ENCODE measurements at places on chromosomes 3 and 15. TPM values are rescaled to one million over a fixed set of nuclear protein-coding genes. Genes with fewer than 3 reads are reported as not detected.

KBTBD13 gene
- not detected for total RNA-seq

GRCh38 chr3:59432665-59433064 lies 382.8 kb upstream of the CFAP20DC start:
- no peaks in the 10 kb centered on the region for H3K36me3 ChIP-seq
- H3K4me1 ChIP-seq, result no peaks in the 10 kb centered on the region
- no peak for DNase-seq

DNA sequence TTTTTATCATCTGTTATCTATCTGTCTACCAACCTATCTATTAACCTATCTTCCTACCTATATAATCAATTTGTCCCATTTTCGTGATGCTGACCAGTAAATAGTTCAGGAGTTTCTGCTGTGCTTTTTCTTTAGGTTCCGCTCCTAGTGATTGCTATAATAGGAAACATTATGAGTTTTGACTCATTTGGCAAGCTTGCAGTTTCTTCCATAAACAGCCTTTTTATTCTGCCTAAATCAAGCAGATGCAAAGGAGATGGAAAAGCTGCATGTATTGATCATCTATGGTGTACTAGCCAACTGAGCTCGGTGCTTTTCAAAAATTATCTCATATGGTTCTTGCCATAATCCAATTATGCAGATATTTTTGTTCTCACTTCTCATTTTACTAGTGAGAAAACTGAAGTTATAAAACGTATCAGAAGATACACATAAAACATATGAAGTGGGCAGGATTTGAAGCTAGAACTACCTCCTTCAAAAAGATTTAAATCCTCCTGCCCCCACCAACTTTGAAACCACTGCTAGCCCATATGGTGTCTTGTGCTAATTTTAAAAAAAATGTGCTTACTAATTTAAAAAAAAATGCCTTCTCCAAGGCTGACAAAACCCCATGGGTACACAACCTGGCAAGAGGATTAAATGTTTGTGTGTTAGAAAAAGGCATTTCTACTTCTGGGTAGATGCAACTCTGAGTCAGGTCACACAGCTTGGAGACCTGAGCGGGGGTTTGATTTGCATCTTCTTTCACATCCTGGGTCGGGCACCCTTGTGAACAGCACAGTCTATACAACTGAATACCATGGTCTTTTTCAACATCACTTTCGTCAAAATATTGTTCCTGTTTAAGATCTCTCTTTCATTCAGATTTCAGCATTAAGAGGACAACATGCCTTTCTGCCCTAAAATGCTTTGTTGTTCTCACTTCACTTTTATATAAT lies 267.0 kb downstream of the CHL1 start:
- H3K27me3 ChIP-seq, result no peaks in the 10 kb centered on the region
- peak; percentile 57 for DNase-seq
- H3K36me3 ChIP-seq, result no peaks in the 10 kb centered on the region

DNA sequence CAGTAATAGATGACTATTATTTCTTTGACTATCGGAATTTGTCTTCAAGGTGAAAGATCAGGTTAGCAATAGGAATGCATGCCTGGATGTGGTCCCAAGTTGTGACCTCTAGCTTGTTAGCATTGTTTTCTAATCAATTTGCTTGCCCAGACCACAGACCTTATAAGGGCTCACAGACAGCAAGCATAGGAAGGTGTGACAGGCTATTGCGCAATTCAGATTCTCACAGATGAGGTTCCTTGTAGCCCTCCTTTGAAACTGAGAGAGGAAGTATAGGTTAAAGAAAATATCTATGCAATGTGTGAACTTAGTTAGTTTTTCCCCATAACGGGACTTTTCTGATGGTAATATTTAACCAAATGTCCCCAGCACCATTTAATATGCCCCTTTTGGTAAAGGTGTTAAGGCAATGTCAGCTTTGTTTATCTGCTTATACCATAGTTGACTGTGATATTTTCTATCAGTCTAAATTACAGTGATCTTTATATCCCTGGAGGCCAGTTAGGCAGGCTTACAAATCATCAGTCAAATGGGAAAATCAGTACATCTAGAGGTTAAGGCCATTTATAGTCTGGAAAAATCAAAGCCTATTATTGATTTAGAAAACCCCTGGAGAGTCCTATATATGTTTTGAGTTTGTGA lies 168.1 kb upstream of the MBNL1 start:
- H3K36me3 ChIP-seq, result no peaks in the 10 kb centered on the region
- no peaks in the 10 kb centered on the region for H3K4me1 ChIP-seq
- no peak overlapping the region for H3K4me3 ChIP-seq
- H3K27ac ChIP-seq, result no peak overlapping the region

- no peaks in the 10 kb centered on the region for H3K36me3 ChIP-seq
- no peak overlapping the region for H3K4me3 ChIP-seq
- no peak overlapping the region for H3K27ac ChIP-seq
- no peaks in the 10 kb centered on the region for H3K4me1 ChIP-seq
- DNase-seq, result no peak
Observed at GRCh38 chr3:70840106-70840870, 527.9 kb upstream of the MDFIC2 start.

GPR149 gene
- not detected for total RNA-seq

DNA sequence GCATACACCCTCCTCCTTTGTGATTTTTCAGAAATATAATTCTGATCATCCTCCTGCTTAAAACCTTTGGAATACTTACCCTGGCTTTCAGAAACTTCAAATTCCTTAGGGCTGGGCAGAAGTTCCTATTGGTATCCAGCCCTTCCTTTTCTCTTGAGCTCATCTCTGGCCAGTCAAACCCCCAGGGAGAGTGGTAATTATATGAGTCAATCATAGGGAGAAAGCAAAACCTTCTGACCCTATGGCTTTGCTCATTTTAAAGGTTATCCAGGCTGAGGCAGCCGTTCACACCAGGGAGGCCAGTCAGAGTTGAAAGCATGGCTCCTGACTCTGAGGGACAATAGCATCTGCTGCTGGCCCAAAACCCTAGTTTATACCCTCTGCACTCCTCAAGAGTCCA lies 23.9 kb upstream of the CTNNB1 start:
- no peaks in the 10 kb centered on the region for H3K27me3 ChIP-seq
- no peaks in the 10 kb centered on the region for H3K36me3 ChIP-seq
- no peak overlapping the region for H3K4me3 ChIP-seq
- DNase-seq, result no peak

- no peaks in the 10 kb centered on the region for H3K4me1 ChIP-seq
- no peak for DNase-seq
- no peak overlapping the region for H3K27ac ChIP-seq
- no peaks in the 10 kb centered on the region for H3K27me3 ChIP-seq
Observed at GRCh38 chr3:50111757-50112156, 23.0 kb downstream of the RBM5 start.

DNA sequence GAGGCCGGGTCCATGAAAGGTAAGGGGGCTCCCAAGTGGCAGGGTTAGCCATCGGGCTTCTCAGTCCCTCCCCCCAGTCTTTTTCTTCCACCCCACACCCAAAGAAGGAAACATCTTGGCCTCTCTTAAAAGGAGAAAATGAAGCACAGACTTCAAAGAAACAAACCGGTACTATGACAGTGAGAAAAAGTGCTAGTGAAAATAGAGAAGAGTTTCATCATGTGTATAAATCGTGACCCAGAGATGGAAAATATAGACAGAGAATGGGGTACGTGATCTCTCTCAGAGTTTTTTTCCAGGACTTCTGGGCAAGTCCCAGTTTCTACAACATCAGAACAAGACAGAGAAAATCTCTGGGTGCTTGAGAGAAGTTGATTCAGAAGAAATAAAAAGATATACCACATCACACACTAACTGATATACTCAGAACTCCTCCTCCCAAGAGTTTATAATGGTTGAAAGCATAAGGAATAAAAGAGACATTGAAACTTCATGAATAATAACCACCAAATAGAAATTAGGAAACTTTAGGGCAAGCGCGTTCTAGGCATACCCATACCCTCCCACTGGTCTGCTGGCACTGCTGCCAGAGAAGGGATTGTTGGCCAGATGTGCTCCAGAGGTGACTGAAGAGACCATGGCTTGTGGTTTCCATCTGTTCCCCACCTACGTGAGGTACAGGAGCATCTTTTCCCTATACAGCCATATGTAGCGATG lies 318.9 kb upstream of the CHRM5 start:
- no peak overlapping the region for H3K4me3 ChIP-seq
- no peaks in the 10 kb centered on the region for H3K4me1 ChIP-seq
- H3K27ac ChIP-seq, result no peak overlapping the region

GRCh38 chr15:36791844-36792571 lies 212.6 kb downstream of the CDIN1 start:
- no peak overlapping the region for H3K27ac ChIP-seq
- no peaks in the 10 kb centered on the region for H3K4me1 ChIP-seq
- H3K27me3 ChIP-seq, result no peaks in the 10 kb centered on the region
- H3K4me3 ChIP-seq, result no peak overlapping the region
- no peak for DNase-seq

DNA sequence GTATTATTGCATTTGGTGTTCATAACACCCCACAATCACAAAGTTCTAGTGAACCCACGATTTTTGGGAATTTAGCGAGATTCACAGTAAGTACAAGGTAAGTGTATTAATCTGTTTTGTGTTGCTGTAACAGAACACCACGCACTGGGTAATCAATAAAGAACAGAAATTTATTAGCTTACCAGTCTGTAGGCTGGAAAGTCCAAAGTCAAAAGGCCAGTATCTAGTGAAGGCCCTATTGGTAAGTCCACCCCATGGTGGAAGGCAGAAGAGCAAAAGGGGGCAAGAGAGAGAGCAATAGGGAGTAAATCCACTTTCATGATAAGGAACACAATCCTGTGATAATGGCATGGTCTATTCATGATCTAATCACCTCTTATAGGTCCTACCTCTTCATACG lies 190.3 kb upstream of the KCNMB2 start:
- H3K27ac ChIP-seq, result no peak overlapping the region
- no peaks in the 10 kb centered on the region for H3K27me3 ChIP-seq
- H3K4me1 ChIP-seq, result no peaks in the 10 kb centered on the region

Measured in GM12878 (cell line).